ENCODE measurements at places on chromosomes 16 and 17.
A peak's percentile ranks its signal among the peaks of the same experiment; 100 is the strongest.

GRCh38 chr17:1573932-1574696 lies 11.5 kb upstream of the PITPNA start:
- peak; percentile 88 for DNase-seq

DNA sequence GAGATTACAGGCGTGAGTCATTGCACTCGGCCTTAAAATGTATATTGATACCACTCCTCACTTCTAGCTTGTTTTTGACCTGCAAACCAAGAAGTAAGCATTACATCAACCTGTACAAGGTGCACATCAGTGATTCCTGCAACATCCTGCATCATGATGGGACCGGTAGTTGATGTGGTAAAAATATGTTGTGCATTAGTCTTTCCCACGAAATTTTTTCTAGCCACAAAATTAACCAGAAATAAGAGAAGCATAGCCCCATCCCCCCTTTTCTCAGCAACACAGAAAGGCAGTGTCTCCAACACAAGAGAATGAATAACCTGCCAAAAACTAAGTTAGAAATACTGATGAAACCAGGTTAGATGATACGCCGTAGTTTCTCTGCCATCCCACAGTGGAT lies 21.1 kb upstream of the NSMCE1 start:
- no peak for DNase-seq

DNA sequence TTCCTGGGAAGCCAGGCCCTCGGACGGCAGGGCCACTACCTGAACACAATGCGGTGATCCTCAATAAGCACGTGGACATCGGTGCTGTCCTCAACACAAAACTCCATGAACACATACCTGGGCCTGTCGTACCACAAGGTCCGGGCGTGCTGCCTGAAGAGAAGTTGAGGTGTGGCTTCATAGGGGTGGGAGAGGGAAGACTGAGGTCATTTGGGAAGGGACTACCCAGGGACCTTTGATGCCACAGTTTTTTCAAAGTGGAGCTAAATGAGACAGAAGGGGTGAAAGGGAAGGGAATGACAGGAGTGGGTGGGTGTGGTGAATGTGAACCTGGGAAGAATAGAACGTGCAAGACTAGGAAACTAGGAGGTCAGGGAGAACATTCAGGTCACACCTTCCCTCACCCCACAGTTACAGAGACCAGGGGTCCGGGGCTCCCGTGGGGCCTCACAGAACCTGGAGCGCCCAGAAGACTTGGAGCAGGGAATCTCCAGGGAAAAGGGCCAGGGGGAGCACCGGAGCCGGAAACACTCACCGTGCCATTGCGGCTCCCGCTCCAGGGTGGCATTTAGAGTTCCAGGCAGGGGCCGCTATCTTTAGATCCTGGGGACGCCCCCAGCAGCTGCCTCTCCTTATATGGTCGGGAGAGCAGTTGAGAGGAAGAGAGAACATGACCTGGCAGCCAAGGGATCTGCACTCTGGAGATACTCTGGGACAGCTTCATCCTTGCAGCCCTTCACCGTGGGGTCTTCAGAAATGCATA lies at the start of gene PTGES3L:
TSS of gene PTGES3L (minus strand) at position 570 of the 763 bp plus-strand sequence. CDS start at position 543, 27 bp downstream.
- peak; percentile 58 for DNase-seq

- no peak for DNase-seq
Measured at GRCh38 chr17:5500247-5500588, 13.9 kb downstream of the MIS12 start.

- DNase-seq = peak; percentile 67
Measured at GRCh38 chr16:85556456-85557082, 56.6 kb upstream of the GSE1 start.

DNA sequence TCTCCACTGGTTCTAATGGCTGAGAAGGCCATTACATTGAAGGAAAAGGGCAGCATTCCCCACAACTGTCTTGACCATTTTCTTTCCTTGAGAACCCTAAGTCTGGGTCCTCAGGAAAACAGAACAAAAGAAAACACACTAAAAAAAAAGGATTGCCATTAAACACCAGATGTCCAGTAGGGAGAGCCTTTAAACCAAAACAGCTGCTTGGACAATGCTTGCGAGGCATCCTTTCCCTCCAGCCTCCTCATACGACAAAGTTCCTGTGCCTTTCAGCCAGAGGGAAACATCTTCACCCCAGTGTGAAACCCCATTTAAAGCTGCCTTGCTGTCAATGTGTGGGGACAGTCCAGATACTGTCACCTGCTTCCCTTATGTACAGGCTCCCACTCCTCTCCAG lies 74.3 kb downstream of the MMD start:
- DNase-seq = no peak

- DNase-seq = no peak
Measured at GRCh38 chr16:21222495-21223337, 10.8 kb upstream of the ANKS4B start.

- no peak for DNase-seq
Measured at GRCh38 chr16:48173889-48174288, 18.1 kb upstream of the ABCC12 start.

DNA sequence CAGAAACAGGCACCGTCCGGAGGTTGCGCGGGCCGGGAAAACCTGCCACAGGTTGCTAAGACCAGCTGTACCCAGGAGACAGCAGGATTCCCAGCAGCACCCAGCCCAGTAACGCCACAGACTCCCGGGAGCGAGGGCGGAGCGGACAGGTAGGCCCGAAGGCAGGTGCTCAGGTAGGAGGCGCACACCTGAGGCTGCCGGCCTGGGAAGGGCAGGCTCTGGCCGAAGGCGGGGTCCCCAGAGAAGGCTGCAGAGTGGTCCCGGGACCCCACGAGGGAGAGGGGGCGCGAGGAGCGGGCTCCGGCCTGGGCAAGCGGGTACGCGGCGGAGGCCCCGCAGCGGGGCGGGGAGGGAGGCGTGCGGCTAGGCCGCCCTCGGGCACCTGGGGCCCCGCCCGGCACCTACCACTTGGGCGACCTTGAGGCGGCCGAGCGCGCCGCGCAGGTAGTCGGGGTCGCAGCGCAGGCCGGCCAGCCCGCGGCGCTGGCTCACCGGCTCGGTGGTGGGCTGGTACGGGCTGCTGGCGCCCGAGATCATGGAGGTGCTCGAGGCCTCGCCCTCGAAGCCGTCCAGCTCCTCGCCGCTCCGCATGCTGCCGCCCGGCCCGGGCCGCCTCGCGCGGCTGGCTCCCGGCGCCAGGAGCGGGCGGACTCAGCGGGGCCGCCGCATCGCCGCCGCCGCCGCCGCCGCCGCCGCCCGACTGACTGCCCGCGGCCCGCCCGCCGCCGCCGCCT lies 441 bp downstream of the CMTM4 start:
- DNase-seq = no peak

- no peak for DNase-seq
Measured at GRCh38 chr16:31700200-31700529, 172.5 kb downstream of the AHSP start.

- no peak for DNase-seq
Measured at GRCh38 chr16:28168991-28169554, 42.7 kb downstream of the XPO6 start.
